SHP77 treated with DMSO at 0.1 percent for 48 hours (cell line): ENCODE measurements at places on chromosomes 13 and 19.

GRCh38 chr19:1494115-1494815 lies 3.3 kb downstream of the REEP6 start:
- no peak for DNase-seq

DNA sequence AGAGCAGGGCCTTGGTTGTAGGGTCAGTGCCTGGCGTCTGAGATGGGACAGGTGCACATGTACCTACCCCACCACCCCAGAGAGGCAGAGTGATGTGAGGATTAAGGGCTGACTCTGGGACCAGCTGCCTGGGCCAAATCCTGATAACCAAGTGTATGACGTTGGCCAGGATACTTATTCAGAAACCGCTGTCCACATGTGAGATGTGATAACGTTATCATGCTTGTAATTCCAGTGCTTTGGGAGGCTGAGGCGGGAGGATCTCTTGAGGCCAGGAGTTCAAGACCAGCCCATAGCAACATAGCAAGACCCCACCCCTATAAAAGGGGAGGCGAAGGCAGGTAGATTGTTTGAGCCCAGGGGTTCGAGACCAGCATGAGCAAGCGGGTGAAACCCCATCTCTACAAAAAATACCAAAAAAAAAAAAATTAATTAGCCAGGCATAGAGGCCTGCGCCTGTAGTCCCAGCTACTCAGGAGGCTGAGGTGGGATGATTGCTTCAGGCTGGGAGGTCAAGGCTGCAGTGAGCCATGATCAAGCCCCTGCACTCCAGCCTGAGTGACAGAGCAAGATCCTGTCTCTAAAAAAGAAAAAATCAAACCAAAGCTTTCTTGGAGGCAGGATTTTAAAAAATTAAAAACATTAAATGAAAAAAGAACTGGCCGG lies 10.0 kb downstream of the ADGRE5 start:
- DNase-seq = no peak

DNA sequence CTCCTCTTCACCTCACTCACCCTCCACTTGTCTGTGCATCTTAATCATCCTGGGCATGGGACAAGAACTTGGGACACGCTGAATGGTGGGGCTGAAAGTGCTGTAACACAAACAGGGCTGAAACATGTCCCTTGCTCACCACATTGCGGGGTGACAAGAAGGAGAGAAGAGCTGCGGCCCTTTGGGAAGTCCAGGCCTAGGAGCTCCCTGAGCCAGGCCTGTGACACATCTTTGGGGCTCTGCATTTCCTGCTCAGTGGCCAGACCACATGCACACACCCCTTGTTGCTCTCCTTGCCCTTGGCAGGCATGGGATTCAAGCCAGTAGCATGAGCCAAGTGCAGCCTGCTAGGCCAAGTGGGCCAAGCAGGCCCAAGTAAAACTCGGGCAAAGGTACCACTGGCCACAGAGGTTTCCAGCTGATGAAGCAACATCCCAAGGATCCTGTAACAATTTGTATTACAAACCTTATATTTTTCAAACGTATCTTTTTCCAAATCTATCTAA lies 1384.3 kb upstream of the PCDH20 start:
- no peak for DNase-seq

DNA sequence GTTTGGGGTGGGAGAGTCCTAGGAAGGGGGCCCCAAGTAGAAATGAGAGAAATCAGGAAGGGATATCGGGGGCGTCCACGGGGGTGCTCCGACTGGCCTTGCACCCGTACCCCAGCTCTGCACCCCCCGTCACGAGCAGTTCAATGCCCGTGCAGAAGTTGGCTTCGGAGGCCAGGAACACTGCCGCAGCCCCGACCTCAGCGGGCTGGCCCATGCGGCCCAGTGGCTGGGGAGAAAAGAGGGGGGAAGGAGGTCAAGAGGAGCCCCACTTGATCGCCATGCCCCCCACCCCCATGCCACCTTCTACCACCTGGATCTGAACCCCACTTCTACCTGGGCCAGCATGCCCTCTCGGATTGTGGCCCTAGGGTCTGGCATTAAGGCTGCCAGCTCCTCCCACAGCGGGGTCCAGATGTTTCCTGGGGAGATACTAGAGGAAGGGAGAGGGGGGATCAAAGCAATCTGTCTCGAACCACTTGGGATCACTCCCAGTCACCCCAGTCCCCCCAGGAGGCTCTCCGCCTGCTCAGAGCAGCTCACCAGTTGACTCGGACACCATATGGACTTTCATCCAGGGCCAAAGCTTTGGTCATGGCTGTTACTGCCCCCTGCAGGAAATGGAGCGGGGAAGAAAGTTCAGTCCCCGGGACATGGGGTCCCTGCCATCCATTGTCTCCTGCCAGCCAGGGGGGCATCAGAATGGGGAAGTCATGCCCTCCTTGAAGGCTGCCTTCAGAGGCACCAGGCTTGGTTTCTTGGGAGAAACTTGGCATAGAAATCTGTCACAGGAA lies 2.5 kb upstream of the BCAT2 start:
- no peak for DNase-seq

DNA sequence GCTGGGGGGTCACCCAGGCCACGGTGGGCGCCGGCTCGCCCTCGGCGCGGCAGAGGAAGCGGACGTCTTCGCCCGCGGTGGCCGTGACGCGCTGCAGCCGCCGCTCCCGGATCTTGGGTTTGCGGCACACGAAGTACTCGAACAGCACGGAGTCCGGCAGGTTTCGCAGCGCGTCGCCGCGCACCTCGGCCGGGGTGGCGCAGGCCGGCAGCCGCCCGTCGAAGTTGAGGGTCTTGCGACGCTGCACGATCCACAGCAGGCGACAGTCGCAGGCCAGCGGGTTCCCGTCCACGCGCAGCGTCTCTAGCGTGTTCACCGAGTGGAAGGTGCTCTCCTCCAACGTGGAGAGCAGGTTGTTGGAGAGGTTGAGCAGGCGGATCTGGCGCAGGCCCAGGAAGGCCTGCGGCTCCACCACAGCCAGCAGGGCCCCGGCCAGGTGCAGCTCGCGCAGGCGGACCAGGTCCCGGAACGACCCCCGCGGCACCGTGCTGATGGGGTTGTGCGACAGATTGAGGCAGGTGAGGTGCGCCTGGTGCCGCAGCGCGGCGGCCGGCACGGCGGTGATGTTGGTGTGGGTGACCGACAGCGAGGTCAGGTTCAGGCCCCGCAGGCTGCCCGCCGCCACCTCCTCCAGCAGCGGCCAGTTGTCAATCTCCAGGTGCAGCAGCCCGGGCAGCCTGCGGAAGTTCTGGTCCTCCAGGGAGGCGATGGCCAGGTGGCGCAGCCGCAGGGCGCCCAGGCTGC lies 8.6 kb upstream of the PEAK3 start:
- no peak for DNase-seq
